ENCODE measurements at places on chromosomes 2 and 18.

DNA sequence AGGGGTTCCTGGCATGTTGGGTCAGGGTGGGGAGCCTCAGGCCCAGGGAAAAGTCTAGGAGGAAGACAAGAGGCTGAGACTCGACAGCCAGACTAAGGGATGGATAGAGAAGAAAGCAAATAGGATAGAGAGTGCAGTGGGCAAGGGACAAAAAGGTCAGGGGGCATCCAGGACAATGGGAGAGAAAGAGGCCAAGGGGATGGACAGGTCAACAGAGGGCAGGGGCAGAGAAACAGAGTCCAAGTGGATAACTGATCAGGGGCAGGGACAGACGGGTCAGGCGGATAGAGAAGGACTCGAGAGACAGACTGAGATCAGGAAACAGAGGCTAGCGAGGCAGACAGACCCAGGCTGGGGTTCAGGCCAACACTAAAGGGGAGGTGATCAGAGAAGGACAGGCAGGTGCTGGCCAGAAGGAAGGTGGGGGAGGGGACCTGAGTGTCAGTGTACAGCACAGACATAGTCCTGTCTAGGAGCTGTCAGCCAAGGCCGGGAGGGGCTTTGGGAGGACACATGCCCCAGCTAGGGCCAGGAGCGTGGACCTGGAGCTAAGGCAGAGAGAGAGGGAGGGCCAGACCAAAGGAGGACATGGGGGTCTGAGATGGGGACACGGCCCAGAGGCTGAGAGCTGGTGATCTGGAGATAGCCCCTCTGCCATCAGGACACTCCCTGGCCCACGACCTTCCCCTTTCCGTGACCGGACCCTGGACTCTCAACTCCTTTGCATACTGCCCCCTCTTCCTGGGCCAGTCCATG lies 12.2 kb downstream of the ASIC4 start:
- no peak for DNase-seq

DNA sequence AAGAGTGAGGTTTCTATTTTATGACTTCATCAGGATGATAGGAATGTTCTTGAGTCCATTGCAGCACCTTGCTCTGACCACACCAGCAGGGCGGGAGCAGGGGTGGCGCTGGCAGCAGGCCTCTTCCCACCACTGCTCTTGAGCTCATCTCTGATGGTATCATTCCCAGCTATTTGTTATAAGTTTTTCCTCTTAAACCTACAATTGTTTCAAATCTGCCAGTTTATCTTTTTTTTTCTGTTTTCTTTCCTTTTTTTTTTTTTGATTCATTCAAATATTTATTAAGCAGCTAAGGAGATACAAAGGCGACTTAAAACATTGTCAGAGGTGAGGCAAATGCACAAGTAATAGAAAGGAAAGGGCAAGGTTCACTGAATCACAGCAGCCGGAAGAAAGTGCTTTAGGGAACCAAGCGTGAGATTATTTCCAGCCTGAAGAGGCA lies 28.7 kb downstream of the NIFK start:
- DNase-seq, result no peak

GRCh38 chr2:203328760-203329540 lies 756 bp downstream of the ABI2 start:
- no peak for DNase-seq

- DNase-seq, result no peak
Observed at GRCh38 chr2:178309541-178309940, 115.2 kb downstream of the OSBPL6 start.

GRCh38 chr2:30267161-30267975 lies 36.0 kb downstream of the LBH start:
- no peak for DNase-seq

GRCh38 chr2:226551522-226552250 lies 247.9 kb downstream of the IRS1 start:
- DNase-seq, result no peak

All from head of caudate nucleus (tissue), 42 donors.